ENCODE measurements at places on chromosomes 7 and 10. TPM values are rescaled to one million over a fixed set of nuclear protein-coding genes. Genes with fewer than 3 reads are reported as not detected.

DNA sequence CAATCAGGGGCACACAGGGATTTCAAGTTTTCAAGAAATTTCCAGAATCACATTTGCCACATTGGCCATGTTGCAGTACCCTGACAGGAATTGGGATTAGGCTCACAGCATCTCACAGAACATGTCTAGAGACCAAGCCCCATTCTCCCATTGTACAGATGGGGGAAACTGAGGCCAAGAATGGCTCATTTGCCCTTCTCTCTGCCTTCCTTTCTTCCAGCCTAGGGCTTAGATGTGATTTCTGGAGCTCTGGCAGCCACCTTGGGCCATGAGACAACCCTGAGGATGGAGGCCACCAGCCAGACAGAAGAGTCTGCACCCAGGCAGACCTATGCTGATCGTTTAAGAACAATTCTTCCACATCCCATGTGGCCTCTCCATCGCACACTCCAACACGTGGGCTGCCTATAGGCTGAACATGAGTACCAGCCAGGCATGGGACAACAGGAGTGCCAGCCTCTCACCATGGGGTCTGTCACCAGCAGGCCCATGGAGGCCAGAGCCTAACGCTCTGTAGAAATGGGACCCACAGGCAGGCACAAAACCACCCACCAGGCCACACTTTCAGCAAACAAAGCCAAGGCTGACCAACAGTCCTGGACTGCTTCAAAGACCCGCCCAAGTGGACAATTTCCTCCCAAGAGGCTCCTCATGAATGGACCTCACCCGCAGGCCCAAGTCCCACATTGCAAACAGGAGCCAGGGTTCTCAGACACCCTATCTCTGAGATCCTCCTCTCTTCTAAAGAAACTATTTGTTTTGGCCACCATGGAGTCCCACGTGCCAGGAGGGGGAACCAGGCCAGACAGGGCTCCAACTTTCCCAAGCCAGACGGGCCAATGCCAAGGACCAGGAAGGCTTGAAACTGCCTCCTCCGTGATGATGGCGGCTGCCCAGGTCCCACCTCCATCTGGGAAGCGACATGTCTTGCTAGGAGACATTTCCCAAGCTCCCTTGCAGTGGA lies 20.7 kb downstream of the PDGFA start:
- H3K4me3 ChIP-seq = no peak overlapping the region
- no peaks in the 10 kb centered on the region for H3K27me3 ChIP-seq
- H3K4me1 ChIP-seq = peaks cover 9% of the 10 kb centered on the region
- no peak for DNase-seq
- H3K27ac ChIP-seq = no peak overlapping the region

Gene CYP3A4
- total RNA-seq = not detected

Gene PLA2G12B
- not detected for total RNA-seq

Gene AKR1C4
- total RNA-seq = not detected

Gene UTF1
- total RNA-seq = not detected

Gene ECD
- 29.1 TPM for total RNA-seq

All from neural crest cell (in vitro differentiated cells).